Neural crest cell (in vitro differentiated cells): ENCODE measurements at places on chromosomes 6 and 20.

- no peak for DNase-seq
These were observed 720.4 kb upstream of the CHD6 start for GRCh38 chr20:42338294-42339201.

DNA sequence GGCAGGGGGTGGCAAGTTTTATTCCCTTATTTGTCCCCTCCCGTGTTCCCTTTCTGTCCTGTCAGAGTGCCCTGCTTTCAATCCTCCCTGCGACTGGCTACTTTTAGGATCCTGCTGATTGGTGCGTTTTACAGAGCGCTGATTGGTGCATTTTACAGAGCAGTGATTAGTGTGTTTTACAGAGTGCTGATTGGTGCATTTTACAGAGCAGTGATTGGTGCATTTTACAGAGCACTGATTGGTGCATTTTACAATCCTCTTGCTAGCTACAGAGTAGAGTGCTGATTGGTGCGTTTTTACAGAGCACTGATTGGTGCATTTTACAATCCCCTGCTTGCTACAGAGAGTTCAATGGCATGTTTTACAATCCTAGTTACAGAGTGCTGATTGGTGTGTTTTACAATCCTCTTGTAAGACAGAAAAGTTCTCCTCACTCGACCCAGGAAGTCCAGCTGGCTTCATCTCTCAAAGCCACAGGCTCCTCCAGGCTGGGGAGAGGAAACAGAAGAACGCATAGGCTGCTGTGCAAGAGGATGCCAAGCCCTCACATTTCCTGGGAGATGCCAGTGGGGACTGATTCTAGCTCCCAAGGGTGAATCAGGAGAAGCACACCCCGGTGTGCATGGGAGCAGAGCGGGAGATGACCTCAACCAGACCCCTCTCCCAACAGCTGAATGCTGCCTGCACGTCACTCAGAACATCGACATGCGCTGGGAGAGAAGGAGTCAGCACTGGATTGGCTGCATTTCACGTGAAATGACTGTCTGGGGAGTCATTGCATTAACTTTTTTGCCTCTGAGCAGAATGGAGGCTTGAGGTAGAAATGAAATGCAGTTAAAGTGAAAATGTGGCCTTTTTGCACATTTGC, 48.3 kb upstream of the SLC22A23 start:
- no peak for DNase-seq

DNA sequence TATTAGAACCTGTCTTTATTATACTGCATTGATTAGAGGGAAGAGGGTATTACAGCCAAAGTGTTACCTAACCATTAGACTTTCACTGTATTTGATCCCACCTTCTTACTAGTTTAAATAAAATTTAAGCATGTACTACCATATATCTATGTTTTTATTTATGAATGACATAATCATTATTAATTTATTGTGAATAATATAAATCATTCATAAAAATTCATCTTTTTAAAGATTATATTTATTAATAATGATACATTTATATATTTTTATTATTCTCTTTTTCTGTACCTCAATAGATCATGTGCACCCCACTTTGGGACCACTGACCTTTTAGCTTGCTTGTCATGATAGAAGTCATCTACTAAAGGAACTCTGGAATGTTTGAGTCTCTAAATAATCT, 223.5 kb upstream of the MARCKS start:
- DNase-seq = no peak

- no peak for DNase-seq
These were observed 34.8 kb upstream of the SIRPA start for GRCh38 chr20:1860446-1860845.

- no peak for DNase-seq
These were observed 98.8 kb upstream of the CITED2 start for GRCh38 chr6:139473231-139473701.

- DNase-seq = no peak
These were observed 2.8 kb downstream of the FOXS1 start for GRCh38 chr20:31842471-31843157.

DNA sequence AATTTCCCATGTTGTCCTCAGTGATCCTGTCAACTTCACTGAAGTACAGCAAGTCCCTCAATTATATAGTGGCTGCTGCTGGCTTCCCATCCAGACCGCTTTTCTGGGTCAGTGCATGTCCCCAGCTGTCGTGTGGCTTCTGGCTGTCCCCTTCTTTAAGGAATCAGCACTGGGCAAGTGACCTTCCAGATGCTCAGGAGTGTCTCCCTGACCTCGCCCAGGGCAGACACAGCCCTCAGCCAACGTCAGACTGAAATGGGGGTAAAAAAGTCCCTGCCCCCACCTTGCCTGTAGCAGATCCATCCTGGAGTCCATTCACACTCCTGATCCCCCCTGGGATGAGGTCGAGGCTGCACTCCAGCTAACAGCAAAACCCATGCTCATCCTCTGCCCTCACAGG, 23.7 kb downstream of the OVOL2 start:
- no peak for DNase-seq

- DNase-seq = no peak
These were observed 31.7 kb downstream of the UQCC2 start for GRCh38 chr6:33679761-33680160.

DNA sequence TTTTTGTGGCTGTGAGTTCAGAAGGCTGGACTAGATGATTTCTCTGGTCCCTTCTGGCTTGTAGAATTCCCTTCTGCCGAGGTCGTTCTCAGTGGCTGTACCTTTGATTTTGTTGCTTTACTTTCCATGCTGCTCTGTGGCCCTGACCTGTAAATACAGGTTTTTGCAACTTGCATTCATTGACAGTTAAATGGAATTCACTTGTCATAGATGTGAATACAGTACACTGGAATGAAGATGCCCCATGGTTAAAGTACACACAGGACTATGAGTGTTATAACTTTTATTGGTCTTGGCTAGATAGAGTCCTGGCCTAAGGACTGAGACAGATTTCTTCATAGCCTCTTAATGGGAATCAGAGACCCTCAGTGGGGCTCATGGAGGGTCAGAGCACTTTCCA, 12.9 kb upstream of the EFCAB8 start:
- no peak for DNase-seq
